Activated naive CD4-positive, alpha-beta T cell treated with anti-CD3 and anti-CD28 coated beads, Interleukin-2, amount 50 U/mL, for 16 hours (primary cell): ENCODE measurements at places on chromosomes 16 and 17.

- DNase-seq = no peak
Observed at GRCh38 chr17:17561408-17562145, 29.9 kb downstream of the PEMT start.

- DNase-seq = no peak
Observed at GRCh38 chr16:53159781-53160436, 105.1 kb downstream of the CHD9 start.

- no peak for DNase-seq
Observed at GRCh38 chr16:77116856-77117255, 74.1 kb upstream of the MON1B start.

GRCh38 chr16:50368410-50369132 lies at the start of gene BRD7:
TSS of gene BRD7 (minus strand) at chr16:50368988. CDS start at chr16:50368774, 214 bp downstream.
- peak; percentile 67 for DNase-seq

DNA sequence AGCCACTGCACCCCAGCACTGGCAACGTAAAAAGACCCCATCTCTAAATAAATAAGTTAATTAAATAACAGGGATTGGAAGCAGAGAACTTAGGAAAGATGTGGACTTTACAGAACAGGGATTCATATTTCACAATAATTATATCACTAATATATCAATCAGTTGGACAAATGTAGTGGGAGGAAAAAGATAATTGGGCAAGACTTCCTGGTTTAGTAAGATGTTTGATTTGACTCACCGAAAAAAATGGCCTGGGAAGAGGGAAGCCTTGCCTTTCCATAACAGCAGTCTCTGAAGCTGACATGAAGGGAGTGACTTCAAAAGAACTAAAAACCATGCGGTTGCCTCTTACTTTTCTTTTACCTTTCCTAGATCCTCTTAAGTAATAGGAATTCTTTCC lies 15.2 kb upstream of the C17orf78 start:
- no peak for DNase-seq

- DNase-seq = no peak
Observed at GRCh38 chr17:60393840-60394723, 2.1 kb upstream of the USP32 start.

DNA sequence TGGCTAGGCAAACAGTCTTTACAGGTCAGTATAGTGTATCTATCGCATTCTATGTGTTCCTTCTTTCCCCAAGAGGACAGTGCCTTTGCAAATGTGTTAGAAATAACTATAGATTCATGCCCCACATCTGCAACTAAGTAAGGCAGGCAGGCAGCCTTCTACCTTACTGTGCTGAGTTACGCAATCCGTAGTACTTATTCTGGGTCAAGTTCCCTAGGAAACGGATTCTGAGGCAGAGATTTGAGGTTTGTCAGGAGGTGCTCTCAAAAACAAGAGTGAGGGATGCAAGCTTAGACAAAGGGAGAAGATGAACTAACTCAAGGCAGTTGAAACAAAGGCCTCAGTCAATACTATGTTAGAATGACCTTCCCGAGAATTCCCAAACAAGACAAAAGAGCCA lies 12.7 kb upstream of the ANKFY1 start:
- no peak for DNase-seq

DNA sequence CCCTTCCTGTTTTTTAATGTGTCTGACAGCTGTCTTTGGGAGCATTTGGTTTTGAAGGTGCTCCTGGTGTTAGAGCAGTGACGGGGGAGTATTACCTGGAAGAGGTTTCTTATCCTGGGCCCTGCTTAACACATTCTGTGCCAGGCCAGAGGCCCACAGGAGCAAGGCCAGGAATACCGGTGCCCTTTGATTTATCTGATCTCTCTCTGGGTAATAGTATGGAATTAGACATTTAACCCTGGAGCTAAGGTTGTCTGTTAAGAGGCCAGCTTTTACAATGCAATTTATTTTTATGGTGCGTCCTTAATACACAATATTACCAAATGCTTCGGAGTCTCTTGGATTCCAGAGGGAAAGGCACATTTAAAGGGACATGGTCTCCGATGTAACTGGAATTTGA lies 37.2 kb upstream of the GSE1 start:
- DNase-seq = no peak

- no peak for DNase-seq
Observed at GRCh38 chr17:82893779-82894178, 54.0 kb upstream of the ZNF750 start.

- DNase-seq = no peak
Observed at GRCh38 chr16:63702981-63703590, 1418.8 kb downstream of the CDH11 start.

DNA sequence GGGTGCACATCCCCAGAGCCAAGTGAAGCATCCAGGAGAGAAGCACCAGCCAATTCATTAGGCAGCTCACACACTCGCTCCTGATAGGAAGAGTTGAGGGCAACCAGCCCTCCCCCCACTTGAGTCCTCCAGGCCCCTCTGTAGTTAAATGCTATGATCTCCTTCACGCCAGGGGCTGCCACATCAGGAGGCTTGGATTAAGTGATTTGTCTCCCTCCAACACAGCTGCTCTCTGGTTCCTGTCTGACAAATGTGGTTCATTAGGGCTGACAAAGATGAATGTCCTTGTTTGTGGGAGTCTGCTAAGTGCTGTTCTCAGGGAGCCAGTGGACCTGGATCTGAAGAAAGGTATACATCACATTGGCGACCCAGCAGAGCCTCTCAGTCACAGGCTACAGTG lies 94.5 kb upstream of the WSCD1 start:
- DNase-seq = no peak

GRCh38 chr17:45924332-45924820 lies 30.0 kb downstream of the MAPT start:
- DNase-seq = no peak

DNA sequence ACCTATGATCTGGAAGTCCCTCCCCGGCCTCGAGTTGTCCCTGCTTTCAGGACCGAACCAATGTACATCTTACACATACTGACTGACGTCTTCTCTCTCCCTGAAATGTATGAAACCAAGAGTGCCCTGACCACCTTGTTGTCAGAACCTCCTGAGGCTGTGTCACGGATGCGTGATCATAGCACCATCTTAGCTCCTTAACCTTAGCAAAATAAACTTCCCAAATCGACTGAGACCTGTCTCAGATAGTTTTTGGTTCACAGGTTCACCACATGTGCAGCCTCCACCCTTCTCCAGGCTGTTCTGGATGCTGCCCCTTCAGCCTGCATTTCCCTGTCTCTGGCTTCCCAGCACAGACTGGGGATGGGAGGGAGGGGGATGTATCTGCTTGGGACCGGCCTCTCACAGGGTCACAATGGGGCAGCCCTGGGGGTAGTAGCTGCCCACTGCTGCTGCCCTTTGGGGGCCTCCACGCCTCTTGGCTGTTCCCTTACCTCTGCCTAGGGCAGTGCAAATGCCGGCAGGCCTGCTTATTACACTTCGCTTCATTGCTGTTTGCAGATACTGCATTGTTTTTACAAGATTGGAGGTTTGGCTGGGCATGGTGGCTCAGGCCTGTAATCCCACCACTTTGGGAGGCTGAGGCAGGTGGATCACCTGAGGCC lies 69.8 kb downstream of the NT5M start:
- no peak for DNase-seq

GRCh38 chr17:49180303-49180702 lies 30.1 kb downstream of the GNGT2 start:
- peak; percentile 57 for DNase-seq

GRCh38 chr17:7313088-7313889 lies 1.9 kb downstream of the GPS2 start:
- DNase-seq = peak; percentile 32

- DNase-seq = no peak
Observed at GRCh38 chr16:56695246-56695645, 13.0 kb downstream of the MT1X start.

DNA sequence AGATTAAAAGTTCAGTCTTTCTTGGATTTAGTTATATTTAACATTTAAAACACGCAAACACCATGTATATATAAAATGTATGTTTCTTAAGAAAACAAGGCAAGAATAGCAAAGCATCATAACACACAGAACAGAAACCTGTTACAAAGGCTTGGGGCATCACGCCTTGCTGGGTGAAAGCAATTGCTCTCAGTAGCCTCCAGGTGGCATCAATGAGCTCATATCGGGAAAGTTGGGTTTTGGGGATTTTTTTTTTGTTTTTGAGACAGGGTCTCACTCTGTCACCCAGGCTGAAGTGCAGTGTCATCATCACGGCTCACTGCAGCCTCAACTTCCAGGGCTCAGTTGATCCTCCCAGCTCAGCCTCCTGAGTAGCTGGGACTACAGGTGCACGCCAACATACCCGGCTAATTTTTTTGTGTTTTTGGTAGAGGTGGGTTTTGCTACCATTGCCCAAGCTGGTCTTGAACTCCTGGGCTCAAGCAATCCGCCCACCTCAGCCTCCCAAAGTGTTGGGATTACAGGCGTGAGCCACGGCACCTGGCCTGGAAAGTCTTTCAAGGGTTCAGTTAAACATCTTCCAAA lies 56.9 kb downstream of the CYB5D2 start:
- DNase-seq = peak; percentile 27

DNA sequence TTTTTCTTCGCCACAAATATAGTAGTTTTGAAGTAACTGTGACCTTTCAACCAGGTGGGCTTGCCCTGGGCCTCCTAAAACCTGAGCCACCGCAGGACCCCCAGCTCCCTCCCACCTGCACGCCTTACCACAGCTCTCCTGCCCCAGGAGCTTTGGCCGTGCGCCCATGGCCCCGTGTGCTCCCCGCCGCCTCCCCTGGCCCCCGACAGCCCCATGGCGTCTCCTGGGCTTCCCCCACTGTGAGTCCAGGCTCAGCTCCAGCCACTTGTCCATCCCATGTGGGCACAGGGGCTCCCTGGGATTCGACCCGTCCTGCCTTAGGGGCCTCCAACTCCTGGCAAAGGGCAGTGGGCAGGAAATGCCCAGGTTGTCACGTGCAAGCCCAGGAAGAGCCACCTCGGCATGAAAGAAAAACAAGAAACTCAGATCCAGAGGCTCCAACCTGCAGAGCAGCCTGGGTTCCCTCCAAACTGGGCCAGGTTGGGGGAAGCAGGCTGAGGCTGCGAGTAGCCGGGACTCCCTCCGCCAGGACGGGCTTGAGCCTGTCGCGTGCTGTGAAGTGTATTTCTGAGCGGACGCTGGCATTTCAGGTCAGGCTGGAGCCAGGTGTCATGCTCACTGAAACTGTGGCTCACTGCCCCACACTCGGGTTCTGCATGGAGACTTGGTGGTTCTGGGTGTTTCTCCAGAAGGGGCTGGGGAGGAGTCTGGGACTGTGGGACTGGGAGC lies 5.8 kb downstream of the LGALS3BP start:
- DNase-seq = no peak

DNA sequence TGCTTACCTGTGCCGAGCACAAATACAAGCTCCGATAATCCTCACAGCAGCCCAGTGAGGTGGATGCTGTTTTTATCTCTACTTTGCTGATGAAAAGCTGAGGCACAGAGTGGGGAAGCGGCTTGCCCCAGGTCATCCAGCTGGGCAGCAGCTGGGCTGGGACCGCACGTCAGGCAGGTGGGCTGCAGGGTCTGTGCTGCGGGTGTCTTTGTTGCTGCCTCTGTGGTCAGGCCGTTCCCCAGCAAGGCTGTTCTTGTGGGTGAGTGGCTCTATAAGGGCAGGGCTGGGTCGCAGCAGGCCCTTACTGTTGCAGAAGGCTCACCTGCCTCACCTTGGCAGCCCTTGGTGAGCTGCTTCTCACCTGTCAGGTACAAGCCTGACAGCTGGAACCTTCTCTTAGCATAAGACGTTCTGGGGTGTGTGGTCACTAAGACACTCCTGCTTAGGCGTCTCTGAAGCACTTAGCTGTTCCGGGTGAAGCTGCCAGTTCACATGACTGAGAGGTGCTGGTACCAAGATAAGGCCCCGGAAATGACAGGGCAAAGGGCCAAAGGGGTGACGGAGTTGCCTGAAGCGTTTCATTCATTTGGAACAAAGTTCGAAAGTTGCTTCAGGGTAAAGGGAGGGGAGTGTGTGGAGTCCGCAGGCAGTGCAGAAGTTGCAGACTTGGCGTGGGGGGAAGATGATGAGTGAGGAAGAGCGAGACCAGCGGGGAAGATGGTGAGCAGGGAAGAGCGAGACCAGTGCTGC lies 17.4 kb downstream of the IRF8 start:
- no peak for DNase-seq

GRCh38 chr17:17380145-17380925 lies 77.2 kb downstream of the NT5M start:
- no peak for DNase-seq

DNA sequence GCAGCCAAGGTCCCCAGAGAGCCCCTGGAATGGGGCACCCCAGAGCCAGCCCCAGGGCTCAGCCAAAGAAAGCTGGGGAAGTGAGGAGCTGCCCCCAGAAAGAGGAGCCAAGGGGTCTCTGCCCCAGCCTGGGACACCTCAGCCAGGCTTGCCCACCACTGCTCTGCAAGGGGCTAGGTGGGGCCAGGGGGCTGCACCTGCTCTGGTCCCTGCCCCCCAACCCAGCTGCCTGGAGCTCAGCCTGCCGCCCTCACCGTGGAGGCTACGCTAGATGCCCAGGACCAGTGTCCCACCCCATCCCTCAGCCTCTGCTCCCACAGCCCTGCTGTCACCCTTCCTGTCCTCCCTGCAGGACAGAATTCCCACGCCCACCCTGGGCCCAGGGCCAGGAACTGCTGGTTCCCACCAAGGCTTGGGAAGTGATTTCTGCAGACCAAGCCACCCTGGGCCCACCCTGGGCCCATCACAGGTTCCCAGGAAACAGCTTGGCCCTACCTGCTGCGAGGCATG lies 28.1 kb upstream of the KRT17 start:
- DNase-seq = no peak

GRCh38 chr16:27918755-27919154 lies 144.8 kb downstream of the GSG1L start:
- no peak for DNase-seq

- DNase-seq = no peak
Observed at GRCh38 chr17:61337290-61337689, 62.4 kb upstream of the TBX2 start.

DNA sequence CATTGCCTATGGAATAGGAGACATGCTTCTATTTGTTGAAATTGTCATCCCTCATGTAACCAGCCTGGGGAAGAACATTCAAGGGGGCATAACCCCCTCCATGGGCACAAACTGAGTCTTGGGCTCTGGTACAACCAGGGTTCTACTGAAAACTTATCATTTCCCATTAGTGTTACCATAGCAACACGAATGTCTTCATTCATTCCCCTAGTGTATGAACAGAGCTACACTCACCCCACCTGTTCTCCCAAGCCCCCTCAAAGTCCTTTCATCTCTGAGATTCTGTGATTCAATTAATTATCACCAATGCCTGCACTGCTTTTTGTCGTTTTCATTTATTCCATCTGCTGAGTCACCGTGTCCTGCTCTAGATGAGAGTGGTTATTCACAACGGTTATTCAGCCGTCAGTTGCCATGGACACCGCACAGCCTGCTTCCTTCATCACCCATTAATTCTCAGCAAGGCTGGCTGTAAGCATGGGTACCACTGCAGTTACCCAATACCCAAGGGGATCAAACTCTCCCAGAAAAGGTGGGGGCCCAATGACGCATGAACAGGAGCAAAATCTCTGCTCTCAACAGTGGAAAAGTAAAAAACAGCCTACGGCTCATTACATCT lies 1.6 kb upstream of the GAST start:
- peak; percentile 28 for DNase-seq

GRCh38 chr17:79956853-79957252 lies 78.8 kb downstream of the TBC1D16 start:
- no peak for DNase-seq
